GM12865 (cell line): ENCODE measurements at places on chromosomes 1 and 21.

GRCh38 chr1:90402893-90403849 lies 313.9 kb downstream of the BARHL2 start:
- no peak for DNase-seq

- DNase-seq = no peak
Measured at GRCh38 chr1:116605315-116605714, 34.5 kb upstream of the CD58 start.

- DNase-seq = no peak
Measured at GRCh38 chr1:88774151-88774556, 90.1 kb downstream of the PKN2 start.

DNA sequence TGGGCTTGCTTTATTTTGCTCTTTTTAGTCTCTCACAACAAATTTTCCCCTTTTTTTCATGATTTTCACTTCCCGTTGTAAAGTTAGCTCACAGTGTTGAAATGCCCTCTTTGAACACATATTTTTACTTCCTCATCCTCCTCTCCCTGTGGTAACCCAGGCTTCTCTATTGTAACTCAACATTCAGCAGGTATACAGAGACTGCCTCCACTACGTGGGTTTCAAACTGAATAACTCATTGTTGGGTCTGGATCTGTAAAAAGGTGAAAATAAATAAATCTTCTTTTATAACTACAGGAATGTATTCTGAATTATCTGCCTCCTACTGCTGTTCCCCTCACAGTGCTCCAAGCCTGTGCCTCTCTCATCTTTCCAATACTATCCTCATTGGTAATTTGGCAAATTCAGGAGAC lies 166.4 kb downstream of the RUNX1 start:
- peak; percentile 27 for DNase-seq

- DNase-seq = no peak
Measured at GRCh38 chr21:45995686-45996179, 14.2 kb downstream of the COL6A1 start.

GRCh38 chr1:230940848-230941247 lies 37.8 kb downstream of the TTC13 start:
- DNase-seq = no peak

DNA sequence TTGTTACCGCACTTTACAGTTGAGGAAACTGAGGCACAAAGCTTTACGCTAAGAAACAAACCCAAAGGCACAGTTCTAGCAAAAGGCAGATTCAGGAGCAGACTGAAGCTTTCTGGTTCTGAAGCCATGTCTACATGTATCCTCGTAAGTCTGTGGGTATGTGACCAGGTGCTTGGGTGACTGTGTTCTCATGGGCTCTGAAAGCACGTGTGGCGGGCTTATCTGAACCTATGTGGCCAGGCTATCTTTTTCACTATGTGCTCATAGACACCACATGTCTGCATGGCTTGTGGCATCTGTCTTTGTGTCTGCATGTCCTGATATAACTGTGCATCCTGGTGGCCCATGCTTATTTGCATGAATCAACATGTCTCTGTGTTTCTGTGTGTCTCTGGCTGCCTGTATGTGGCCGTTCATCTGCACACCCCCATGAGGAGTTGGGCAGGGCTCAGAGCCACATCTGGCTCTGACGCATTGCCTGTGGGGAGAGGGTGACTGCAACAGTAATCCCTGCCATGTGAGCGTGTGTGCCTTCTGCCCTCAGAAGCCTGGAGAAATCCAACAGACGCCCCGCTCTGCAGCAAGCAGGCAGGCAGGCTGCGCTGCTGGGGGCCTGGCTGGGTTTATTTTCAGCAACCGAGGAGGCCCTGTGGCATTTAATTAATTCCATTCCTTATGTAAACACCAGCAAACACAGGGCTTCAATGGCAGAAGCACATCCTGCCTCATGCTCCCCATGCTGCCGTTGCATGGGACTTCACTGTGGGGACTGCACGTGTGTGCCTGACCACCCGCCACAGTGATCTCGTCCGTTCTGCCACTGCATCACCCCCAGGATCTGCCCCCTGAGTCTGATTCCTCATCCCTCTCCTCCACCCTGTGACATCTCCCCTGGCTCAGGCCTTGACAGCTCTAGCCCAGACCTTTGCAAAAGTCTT lies 115.4 kb downstream of the TRABD2B start:
- DNase-seq = no peak

- DNase-seq = no peak
Measured at GRCh38 chr1:44401256-44402228, 3.5 kb upstream of the RNF220 start.

GRCh38 chr1:53196485-53197290 lies at the start of gene CPT2:
CPT2 (plus strand) TSS chr1:53196824; CDS start chr1:53196944, 120 bp downstream.
- peak; percentile 95 for DNase-seq

DNA sequence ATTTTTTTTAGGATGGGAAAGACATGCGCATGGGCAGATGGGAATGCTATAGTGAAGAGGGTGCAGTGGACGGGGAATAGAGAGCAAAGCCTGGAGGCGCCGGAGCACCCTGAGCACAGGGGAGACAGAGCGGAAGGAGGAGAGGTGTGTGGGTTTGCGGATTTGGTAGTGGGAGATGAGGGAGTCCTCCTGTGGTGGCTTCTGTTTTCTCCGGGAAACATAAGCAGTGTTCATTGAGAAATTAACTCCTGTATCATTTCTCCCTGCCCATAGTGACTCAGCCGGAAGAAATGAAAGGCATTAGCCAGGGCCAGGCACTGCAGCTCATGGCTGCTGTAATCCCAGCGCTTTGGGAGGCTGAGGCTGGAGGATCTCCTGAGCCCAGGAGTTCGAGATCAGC lies 4.7 kb upstream of the PTPRF start:
- DNase-seq = no peak

DNA sequence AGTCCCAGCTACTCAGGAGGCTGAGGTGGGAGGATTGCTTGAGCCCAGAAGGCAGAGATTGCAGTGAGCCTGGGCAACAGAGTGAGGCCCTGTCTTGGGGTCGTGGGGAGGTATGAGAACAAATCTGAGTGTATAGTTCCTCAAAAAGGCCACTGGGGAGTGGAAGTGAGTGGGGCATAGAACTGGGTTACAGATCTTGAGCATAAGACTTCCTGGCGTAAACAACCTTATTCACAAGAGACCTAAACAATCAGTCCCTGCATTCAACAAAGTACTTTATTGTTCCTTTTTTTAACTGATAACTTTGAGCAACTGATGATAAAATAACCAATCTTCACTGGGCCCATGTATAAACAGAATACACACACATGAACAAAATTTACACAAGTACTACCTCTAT lies 72.7 kb upstream of the MUTYH start:
- DNase-seq = peak; percentile 29

DNA sequence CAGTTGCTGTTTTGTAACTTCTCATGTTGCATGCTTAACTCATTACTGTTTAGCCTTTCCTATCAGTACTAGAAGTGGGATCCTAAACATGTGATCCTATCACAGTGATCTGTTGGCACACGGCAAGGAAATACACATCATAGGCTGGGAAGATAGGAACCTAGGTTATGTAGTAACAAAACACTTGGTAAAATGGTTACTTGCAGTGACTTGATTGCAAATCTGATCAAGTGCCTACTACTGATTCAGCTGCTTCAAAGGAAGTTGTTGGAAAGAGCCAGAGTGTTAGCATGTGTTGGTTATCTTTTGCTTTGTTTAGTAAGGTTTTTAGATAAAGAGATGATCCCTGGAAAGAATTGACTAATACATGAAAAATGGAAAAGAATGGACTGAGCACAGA lies 8.9 kb upstream of the VASH2 start:
- DNase-seq = no peak

DNA sequence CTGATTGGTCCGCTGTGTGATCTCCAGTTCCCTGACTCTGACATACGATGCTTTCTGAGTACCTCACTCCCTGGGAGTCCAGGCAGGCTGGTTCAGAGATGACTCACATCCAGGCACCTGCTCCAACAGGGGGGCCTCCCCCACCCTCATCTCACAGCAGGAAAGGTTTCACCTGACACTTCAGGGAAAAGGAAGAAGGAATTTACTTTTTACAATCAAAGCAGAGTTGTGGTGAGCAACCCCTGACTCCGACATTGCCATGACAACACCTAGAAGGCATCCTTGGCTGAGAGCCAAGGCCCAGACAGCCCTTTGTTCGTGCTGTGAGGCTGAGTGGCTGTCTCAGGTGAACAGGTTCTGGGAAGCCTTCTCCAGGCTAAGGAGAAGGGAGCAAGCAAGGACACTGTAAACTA lies 164.6 kb upstream of the GJB5 start:
- DNase-seq = peak; percentile 18

DNA sequence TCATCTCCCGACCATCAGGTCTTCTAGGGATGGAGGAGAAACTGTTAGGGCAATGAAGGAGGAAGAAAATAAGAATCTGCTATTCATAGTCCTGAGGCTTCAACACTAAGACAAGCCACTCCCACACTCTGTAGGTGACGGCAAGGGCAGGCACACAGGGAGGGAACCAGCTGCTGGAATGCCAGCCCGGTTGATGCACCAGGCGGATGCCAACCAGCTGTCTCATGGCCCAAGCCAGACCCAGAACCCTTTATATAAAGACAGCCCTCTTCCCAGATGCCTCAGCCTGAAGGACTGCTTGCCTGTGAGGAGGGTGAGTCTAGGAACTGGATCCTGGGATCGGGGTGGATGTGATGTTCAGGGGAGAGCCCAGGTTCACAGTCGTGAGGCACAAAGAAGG lies at the start of gene KPRP:
KPRP (plus strand) TSS at position 279 of the 400 bp plus-strand sequence. CDS start 1,564 bp downstream, outside the sequence.
- no peak for DNase-seq

GRCh38 chr1:24336075-24336474 lies 16.9 kb downstream of the GRHL3 start:
- DNase-seq = no peak

GRCh38 chr1:51175278-51175677 lies 60.8 kb upstream of the RNF11 start:
- no peak for DNase-seq

GRCh38 chr1:25573591-25573930 lies 30.2 kb downstream of the LDLRAP1 start:
- DNase-seq = no peak

DNA sequence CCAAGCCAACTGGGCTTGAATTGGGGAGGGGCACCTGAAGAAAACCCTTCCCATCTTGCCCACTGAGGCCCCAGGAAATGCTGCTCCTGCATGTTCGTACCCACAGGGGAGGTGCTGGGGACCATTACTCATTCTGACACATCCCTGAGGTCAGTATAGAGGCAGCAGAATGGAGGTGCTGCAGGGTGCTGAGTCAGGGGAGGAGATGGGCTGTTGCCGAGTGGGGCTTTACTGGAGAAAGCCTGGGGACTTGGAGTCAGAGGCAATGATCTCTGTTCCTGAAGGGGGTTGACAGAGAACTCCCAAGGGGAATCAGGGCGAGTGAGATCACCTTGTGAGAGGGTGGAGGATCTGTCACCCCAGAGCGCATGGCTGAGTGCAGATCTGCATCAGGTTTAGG lies 40.2 kb upstream of the KCNA10 start:
- no peak for DNase-seq

DNA sequence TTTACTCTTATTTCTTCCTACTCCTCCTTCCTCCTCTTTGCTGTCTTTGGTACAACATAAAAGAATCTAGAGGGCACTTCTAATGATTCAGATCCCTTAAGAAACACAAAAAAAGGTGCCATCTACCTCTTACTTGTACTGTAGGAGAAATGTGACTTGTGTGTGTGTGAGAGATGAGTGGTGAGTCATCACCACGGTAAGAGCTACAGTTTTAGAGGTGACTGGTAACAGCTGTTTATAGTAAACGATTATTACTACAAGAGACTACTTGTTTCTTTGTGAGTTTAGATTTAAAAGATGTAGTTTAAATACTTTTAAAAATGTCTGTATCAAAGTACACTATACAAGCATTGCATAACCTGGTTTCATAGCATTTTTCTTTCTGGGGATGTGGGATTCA lies 40.4 kb downstream of the SLC35D1 start:
- DNase-seq = no peak

- peak; percentile 22 for DNase-seq
Measured at GRCh38 chr1:20787840-20788795, 1.0 kb upstream of the HP1BP3 start.

DNA sequence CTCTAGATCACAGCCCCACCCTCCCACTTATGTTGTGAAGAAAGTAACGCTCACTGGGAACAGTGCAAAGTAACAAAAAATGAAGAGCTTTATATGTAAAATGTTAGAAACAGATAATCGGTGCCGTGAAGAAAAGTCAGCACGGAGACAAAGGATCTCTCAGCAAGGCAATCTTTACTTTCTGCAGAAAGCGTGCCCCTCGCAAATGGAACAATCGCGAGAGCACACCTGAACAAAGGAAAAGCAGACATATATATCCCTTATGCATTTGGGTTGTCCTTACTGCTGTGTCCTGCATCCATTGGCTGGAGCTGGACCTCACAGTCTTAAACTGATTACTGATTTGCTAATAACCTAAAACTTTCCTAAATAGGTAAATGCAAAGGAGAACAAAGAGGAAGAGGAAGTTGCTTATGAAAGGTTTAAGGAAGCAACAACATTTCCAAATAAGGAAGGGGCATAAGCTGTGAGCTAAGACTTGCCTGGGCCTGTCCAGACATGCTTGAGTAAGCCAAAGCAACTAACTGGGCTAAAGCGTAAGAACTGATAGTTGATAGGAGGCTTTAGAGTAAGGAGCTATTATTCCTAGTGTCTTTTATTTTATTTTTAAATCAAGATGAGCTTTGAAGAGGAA lies 89.7 kb downstream of the GTF2B start:
- DNase-seq = peak; percentile 22

GRCh38 chr1:67977756-67978155 lies 72.7 kb downstream of the DIRAS3 start:
- DNase-seq = no peak

- DNase-seq = no peak
Measured at GRCh38 chr1:232728507-232729263, 76.5 kb upstream of the MAP10 start.

DNA sequence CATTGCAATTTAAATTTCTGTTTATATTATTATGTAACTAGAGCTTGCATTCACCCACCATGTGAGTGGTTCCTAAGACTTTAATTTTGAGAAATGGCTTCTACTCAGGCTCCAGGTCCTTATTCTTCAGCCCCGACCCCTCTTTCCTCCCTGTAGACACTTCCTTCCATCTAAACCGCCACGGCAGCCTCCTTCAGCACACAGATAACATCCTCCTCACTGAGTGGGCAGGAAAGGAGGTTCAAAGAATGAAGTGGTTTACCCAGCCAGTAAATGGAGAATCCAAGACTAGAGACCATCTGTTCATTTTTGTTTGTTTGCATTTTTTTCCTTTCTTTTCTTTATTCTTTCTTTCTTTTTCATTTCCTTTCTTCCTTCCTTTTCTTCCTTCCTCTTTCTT lies 37.1 kb upstream of the SOD1 start:
- DNase-seq = no peak

GRCh38 chr1:11337580-11338073 lies 64.6 kb downstream of the UBIAD1 start:
- peak; percentile 62 for DNase-seq

DNA sequence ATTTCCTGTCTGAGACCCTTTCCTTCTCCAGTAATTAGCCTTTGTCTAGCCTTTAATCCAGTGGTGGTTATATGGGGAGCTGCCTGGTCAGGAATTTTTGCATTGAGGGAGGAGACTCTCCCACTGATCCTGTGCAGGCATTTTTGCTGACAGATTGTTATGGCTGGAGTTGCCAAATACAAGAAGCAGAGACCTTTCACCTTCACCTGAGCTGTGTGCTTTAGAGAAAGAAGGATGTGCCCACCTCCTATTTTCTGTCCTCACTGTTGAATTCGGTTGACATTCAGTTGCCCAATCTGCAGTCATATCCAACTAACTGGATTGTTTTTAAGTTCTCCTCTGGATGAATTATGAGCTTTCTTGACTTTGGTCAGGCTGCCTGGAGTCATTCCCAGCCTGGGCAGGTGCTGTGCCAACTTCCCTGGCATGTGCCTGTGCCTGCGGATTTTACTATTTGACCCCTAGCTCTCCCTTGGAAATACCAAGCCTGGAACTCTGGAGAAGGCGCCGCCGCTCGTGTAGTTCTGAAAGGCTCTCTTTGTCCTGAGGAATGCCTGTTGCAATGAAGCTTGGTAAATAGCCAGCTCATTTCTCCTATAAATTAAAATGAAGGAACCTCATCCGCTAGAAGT lies 143.9 kb downstream of the NOS1AP start:
- no peak for DNase-seq
